Ascending aorta (tissue), 2 donors: ENCODE measurements at places on chromosomes 1 and 21.

DNA sequence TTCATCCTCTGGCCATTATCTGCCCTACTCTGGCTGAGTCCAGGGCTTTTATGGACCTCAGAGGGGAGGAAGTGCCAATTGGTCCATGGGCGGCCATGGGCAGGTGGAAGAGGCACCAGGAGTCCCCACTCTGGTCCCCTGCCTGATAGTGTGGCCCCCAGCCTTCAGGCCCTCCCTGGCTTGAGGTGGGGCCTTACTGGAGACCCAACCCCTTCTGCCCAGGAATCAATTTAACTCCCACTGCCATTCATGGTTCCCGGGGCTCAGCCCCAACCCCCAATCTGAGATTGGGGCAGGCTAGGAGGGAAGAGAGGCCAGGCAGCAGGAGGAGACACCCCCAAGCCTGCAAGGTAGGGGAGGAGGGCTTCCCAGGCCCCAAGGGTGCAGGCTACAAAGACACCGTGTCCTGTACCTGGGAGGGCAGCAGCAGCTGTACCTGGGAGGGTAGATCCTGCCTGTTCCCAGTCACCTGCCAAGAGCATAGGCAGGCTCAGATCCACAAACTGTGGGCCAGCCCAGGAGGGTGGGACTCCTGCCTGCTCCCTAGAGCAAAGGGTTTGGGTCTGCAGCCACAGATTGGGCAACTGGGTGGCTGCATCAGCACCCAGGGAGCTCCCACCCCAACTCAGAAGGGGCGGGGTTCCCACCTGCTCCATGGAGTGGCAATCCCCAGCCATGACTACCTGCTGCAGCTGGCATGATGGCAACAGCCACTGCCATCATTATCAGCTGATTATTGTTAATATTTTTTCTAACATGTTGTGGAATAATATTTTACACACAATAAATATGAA is 1044.1 kb upstream of the B3GALT2 start:
- no peaks in the 10 kb centered on the region for H3K36me3 ChIP-seq
- H3K4me1 ChIP-seq = no peaks in the 10 kb centered on the region
- no peaks in the 10 kb centered on the region for H3K27me3 ChIP-seq
- H3K4me3 ChIP-seq = no peak overlapping the region
- H3K27ac ChIP-seq = no peak overlapping the region

GRCh38 chr1:50417946-50418599 is 5.2 kb downstream of the DMRTA2 start:
- H3K4me1 ChIP-seq = peaks cover 12% of the 10 kb centered on the region
- no peak overlapping the region for H3K27ac ChIP-seq
- peaks cover 45% of the 10 kb centered on the region for H3K27me3 ChIP-seq
- no peaks in the 10 kb centered on the region for H3K36me3 ChIP-seq

DNA sequence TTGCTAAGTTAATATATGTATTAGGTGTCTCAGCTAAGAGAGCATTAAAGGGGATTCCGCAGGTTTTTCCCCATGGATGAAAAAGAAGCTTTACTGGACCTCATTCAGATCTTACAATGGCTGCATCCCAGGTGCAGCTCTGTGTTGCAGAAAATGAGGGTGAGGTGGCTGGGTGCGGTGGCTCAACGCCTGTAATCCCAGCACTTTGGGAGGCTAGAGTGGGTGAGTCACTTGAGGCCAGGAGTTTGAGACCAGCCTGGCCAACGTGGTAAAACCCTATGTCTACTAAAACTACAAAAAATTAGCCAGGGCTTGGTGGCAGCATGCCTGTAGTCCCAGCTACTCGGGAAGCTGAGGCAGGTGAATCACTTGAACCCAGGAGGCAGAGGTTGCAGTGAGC is 58.5 kb upstream of the MORC3 start:
- no peak overlapping the region for H3K27ac ChIP-seq
- peaks cover 5% of the 10 kb centered on the region for H3K4me1 ChIP-seq
- no peak for DNase-seq
- peaks cover 18% of the 10 kb centered on the region for H3K36me3 ChIP-seq
- no peaks in the 10 kb centered on the region for H3K27me3 ChIP-seq

GRCh38 chr1:161228032-161228431 is 2.2 kb downstream of the TOMM40L start:
- no peak overlapping the region for H3K27ac ChIP-seq
- no peak overlapping the region for H3K4me3 ChIP-seq
- peaks cover 7% of the 10 kb centered on the region for H3K4me1 ChIP-seq
- no peak for DNase-seq

DNA sequence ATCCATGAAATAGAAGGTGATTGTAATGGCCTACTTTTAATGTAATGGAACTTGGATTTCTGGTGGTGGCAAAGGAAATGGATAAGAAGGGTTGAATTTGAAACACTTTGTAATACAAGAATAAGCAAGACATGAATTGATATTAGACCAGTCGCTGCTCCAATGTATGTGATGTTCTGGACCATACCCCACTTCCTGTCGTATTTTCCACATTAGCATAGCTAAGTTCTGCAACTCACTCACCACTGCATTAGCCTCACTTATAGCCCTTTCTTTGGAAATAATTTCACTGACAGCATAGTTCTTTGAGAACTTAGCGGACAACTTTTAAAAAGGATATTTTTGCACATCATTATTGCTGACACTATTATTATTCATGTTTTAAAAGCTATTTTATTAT is 32.3 kb upstream of the CNIH3 start:
- no peaks in the 10 kb centered on the region for H3K27me3 ChIP-seq
- no peak for DNase-seq
- no peaks in the 10 kb centered on the region for H3K36me3 ChIP-seq
- no peak overlapping the region for H3K27ac ChIP-seq
- H3K4me1 ChIP-seq = no peaks in the 10 kb centered on the region

- no peak overlapping the region for H3K27ac ChIP-seq
- no peak overlapping the region for H3K4me3 ChIP-seq
- no peak for DNase-seq
- no peaks in the 10 kb centered on the region for H3K36me3 ChIP-seq
These were observed 224.3 kb upstream of the FGGY start for GRCh38 chr1:59072583-59072947.

DNA sequence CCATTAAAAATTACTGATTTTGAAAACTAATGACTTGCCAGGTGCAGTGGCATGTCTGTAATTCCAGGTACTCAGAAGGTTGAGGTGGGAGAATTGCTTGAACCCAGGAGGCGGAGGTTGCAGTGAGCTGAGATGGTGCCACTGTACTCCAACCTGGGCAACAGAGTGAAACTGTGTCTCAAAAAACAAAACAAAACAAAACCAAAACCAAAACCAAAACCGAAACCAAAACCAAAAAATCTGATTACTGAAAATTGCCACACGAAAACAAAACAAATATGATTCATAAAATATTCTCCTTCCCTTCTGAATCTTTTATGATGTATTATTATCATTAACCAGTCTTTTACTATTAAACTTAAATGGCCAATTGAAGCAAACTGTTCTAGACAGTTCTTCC is 74.1 kb downstream of the SERINC2 start:
- DNase-seq = no peak
- no peaks in the 10 kb centered on the region for H3K36me3 ChIP-seq

GRCh38 chr1:208587110-208587509 is 342.9 kb upstream of the PLXNA2 start:
- no peak overlapping the region for H3K4me3 ChIP-seq
- DNase-seq = no peak
- no peaks in the 10 kb centered on the region for H3K36me3 ChIP-seq

- no peak overlapping the region for H3K27ac ChIP-seq
- no peak overlapping the region for H3K4me3 ChIP-seq
- no peaks in the 10 kb centered on the region for H3K27me3 ChIP-seq
- no peaks in the 10 kb centered on the region for H3K4me1 ChIP-seq
- no peak for DNase-seq
- no peaks in the 10 kb centered on the region for H3K36me3 ChIP-seq
These were observed 3.5 kb downstream of the PAPPA2 start for GRCh38 chr1:176466514-176466913.

GRCh38 chr1:1400576-1401456 is 1.7 kb upstream of the CCNL2 start:
- H3K4me1 ChIP-seq = peaks cover 33% of the 10 kb centered on the region
- DNase-seq = no peak
- no peaks in the 10 kb centered on the region for H3K27me3 ChIP-seq
- H3K36me3 ChIP-seq = peaks cover 38% of the 10 kb centered on the region
- H3K27ac ChIP-seq = peak overlapping the region; percentile 80

DNA sequence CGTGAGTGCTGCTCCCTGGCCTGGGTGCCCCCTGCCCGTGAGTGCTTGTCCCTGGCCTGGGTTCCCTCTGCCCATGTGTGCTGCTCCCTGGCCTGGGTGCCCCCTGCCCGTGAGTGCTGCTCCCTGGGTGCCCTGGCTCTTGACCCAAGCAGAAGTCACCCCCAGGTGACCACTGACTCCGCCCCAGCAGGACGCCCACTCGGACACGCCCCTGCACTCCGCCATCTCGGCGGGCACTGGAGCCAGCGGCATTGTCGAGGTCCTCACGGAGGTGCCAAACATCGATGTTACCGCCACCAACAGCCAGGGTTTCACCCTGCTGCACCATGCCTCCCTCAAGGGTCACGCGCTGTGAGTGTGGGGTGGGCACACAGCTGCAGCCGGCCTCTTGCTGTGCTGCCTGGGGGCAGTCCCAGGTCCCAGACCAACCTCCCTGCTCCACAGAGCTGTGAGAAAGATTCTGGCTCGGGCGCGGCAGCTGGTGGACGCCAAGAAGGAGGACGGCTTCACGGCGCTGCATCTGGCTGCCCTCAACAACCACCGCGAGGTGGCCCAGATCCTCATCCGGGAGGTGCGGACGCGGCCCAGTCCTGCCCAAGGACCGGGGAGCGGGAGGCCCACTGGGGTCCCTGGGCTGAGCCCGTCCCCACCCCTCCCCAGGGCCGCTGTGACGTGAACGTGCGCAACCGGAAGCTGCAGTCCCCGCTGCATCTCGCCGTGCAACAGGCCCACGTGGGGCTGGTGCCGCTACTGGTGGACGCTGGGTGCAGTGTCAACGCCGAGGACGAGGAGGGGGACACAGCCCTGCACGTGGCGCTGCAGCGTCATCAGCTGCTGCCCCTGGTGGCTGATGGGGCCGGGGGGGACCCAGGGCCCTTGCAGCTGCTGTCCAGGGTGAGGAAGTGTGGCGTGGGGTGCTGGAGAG is 3.9 kb upstream of the MMP23B start:
- H3K27me3 ChIP-seq = no peaks in the 10 kb centered on the region
- no peak for DNase-seq
- no peak overlapping the region for H3K4me3 ChIP-seq
- H3K36me3 ChIP-seq = peaks cover 6% of the 10 kb centered on the region

DNA sequence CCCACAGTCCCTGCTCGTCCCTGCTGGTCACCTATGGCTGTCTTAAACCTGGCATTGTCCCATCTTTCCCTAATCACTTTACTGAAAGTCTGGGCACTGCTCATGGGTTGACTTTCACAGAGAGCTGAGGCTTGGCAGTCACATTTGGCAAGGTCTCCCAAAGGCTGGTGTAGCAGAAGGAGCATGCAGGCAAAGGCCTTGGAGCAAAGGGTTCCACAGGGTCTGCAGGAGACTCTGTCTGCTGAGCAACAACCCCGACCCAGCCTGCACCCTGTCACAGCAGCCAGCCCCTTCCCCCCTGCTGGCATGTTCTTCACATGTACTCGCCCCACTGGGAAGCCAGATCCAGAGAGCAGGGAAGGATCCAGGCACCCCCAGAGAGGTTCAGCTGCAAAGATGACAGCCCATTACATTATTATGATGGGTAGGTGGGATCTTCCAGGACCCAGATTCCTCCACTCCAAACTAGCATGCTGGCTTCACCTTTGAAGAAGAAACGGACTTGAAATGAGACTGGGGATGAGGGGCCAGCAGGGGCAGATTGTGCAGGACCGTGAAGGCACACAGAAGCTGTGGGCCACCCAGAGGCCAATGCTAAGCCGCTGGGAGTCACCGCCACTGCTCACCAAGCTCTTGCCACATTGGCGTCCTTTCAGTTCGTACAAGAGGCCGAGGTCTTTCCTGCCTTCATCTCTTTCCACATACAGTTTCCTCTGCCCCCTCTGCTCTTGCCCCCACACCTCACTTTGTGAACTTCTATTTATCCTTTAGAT is 14.2 kb upstream of the TMEM125 start:
- no peak overlapping the region for H3K4me3 ChIP-seq
- H3K36me3 ChIP-seq = no peaks in the 10 kb centered on the region
- DNase-seq = no peak
- no peak overlapping the region for H3K27ac ChIP-seq
- H3K27me3 ChIP-seq = no peaks in the 10 kb centered on the region

GRCh38 chr1:151867765-151868411 is 14.4 kb upstream of the THEM5 start:
- no peaks in the 10 kb centered on the region for H3K36me3 ChIP-seq
- no peak overlapping the region for H3K4me3 ChIP-seq
- DNase-seq = no peak

GRCh38 chr1:196295766-196296165 is 312.5 kb downstream of the KCNT2 start:
- no peak overlapping the region for H3K27ac ChIP-seq
- no peaks in the 10 kb centered on the region for H3K36me3 ChIP-seq
- H3K4me1 ChIP-seq = no peaks in the 10 kb centered on the region
- H3K27me3 ChIP-seq = no peaks in the 10 kb centered on the region
- no peak overlapping the region for H3K4me3 ChIP-seq

GRCh38 chr1:197103300-197103699 is 36.2 kb upstream of the F13B start:
- DNase-seq = no peak
- H3K36me3 ChIP-seq = no peaks in the 10 kb centered on the region
- H3K27me3 ChIP-seq = no peaks in the 10 kb centered on the region
- no peaks in the 10 kb centered on the region for H3K4me1 ChIP-seq

GRCh38 chr1:905071-905749 is 18.5 kb upstream of the SAMD11 start:
- no peaks in the 10 kb centered on the region for H3K36me3 ChIP-seq
- H3K27me3 ChIP-seq = no peaks in the 10 kb centered on the region
- peak overlapping the region; percentile 26 for H3K27ac ChIP-seq
- DNase-seq = peak; percentile 6
- peak overlapping the region; percentile 68 for H3K4me3 ChIP-seq

DNA sequence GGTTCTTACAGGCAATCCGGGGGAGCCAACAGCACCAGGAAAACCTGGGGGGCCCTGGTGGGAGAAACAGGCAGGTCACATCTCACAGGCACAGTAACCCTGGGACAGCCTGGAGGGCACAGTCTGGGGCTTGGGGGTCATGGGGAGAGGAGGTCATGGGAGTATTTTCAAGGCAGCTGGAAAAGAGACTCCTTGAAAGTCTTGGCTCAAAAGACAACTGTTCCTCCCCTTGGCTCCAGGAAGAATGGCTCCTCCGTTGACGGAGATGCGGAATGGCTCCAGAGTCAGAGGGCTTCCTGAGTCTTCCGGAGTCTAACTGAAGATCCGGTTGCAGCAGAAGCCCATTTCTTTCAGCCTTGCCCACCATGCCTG is 25.9 kb upstream of the PEF1 start:
- no peak for DNase-seq
- no peaks in the 10 kb centered on the region for H3K27me3 ChIP-seq
- H3K27ac ChIP-seq = peak overlapping the region; percentile 83
- H3K4me3 ChIP-seq = peak overlapping the region; percentile 46
- H3K4me1 ChIP-seq = peaks cover 38% of the 10 kb centered on the region
- peaks cover 11% of the 10 kb centered on the region for H3K36me3 ChIP-seq
